HuH-7.5 (cell line): ENCODE measurements at places on chromosomes 4 and X.

- no peak for DNase-seq
These were observed 212.2 kb downstream of the DCTD start for GRCh38 chr4:182704948-182705347.

GRCh38 chr4:1557221-1557597, 126.9 kb downstream of the FAM53A start:
- DNase-seq = no peak

- no peak for DNase-seq
These were observed 130.3 kb downstream of the TBL1X start for GRCh38 chrX:9595174-9595573.

- DNase-seq = no peak
These were observed 96.9 kb upstream of the MID1IP1 start for GRCh38 chrX:38704146-38704882.

DNA sequence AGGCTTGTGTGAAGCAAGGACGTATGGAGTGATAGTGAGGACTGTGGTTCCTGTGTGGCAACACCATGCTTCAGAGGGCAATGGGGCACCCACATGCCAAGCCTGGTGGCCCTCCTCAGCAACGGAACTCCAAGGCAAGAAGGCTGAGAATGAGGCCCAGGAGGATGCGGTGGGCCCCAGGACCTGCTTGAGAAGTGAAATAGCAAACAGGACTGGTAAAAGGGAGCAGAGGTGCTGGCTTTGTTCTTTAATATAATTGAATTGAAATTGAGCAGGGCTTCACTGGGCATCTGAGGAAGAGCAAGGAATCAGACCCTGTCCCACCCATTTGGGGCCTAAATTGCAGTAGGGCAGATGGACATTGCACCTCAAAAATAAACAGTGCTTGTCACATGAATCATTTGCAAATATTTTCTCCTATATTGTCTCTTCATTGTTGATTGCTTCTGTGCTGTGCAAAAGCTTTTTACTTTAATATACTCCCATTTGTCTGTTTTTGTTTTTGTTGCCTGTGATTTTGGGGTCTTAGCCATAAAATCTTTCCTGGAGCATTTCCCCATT, 2.3 kb downstream of the TMEM187 start:
- no peak for DNase-seq

GRCh38 chr4:7387925-7388324, 46.8 kb downstream of the PSAPL1 start:
- no peak for DNase-seq

DNA sequence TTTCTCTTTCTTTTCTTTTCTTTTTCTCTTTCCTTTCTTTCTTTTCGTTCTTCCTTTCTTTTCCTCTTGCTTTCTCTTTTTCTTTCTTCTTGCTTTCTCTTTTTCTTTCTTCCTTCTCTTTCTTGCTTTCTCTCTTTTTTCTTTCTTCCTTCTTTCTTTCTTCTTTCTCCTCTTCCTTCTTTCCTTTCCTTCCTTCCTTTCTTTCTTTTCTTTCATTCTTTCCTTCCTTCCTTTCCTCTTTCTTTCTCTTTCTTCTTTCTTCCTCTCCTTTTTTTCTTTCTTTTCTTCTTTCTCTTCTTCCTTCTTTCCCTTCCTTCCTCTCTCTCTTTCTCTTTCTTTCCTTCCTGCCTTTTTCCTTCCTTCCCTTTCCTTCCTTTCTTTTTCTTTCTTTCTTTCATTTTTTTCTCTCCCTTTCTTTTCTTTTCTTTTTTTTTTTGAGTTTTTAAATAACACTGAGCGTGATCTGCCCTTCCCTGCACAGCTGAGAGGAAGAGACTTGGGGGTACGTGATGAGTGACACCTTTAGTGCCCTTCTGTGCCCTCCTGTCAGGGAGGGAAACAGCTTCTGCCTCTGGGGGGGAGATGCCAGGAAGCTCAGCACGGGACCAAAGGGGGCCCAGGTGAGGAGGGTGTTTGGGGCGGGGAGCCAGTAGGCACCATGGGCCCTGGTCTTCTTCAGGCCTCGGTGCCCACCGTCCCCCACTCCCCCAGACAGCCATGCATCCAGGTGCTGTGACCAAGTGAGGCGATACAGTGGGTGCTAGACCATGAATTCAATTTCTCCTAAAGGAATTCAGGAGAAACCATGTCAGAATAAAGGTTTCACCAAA, 36.6 kb upstream of the CDKN2AIP start:
- DNase-seq = no peak

DNA sequence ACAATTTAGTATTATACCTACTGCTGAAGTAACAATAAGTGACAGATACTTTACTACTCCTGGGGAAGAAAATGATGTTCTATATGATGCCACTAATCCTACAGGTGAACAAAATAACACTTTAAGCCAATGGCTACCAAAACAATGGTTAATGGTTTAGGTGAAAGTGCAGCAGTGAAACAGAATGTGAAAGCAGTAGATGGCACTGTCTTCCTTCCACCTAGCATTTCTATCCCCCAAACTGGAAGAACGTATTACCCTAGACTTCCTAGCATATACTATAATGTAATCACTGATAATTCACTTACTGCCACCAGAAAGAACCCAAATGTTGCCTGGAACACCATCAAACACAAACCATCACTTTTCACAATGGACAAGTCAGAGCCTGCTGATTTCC, 18.9 kb upstream of the CABS1 start:
- DNase-seq = no peak

- DNase-seq = no peak
These were observed 20.8 kb downstream of the IRF2 start for GRCh38 chr4:184453365-184454160.

DNA sequence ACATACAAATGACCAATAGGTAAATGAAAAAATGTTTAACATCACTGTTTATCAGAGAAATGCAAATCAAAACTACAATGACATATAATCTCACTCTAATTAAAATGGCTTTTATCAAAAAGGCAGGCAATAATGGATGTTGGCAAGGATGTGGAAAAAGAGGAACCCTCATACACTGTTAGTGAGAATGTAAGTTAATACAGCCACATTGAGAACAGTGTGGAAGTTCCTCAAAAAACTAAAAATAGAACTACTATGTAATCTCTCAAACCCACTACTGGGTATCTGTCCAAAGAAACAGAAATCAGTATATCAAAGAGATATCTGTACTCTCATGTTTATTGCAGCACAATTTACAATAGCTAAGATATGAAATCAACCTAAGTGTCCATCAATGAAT, 165.9 kb upstream of the HHIP start:
- no peak for DNase-seq

DNA sequence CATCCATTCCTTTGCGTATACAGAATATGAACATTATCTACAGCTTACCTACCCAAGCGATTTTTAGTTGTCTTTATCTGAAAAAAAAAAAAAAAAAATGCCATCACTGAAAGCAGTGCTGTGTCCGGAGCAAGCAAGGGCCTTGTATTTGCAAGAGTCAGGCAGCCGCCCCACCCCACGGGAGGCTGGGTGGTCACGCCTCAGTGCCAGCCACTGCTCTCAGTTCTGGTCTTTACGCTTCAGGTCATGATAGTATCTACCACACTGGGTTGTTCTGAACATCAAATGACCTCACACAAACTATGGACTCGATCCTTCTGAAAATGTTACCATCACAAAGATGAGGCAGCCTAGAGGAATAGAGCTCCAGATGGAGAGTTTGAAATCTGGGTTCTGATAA, 62.7 kb upstream of the HELT start:
- no peak for DNase-seq

DNA sequence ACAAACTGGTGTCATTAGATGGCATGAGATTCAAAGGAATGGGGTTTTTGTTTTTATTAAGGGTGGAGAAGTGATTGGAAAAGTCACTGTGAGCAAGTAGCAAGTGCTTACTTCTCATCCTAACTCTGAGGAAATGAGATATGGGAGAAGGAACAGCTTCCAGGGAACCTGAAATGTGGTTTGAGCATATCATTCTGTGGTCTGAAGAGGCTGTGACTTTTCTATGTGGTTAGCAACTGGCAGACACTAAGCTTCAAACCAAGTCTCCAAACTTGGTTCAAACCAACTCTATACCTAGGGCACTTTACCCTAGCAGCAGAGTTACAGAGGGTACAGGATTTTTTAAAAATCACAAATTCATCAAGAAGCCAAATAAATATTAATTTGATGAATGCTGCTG, 58.2 kb downstream of the DCLK2 start:
- DNase-seq = no peak

- DNase-seq = no peak
These were observed 142.5 kb downstream of the CXXC4 start for GRCh38 chr4:104352211-104352610.

GRCh38 chr4:117224256-117224655, 138.9 kb upstream of the TRAM1L1 start:
- no peak for DNase-seq

DNA sequence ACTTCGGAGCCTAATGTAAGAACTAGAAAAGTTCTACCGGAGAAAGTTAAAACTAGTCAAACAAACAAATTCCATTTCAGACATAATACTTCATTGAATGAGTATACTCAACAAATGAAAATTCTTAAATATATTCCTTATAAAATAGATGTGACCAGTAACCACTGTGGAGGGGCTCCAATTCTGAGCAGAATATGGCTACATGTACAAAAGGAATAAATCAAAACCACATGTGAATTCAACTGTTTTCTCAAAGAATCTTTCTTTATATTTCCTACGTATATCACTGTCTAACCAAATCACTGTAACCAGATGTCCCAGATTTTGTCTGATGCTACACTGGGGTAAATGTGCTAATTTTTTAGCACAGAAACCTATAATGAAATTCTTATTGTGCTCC, 49.0 kb downstream of the HTN1 start:
- no peak for DNase-seq

DNA sequence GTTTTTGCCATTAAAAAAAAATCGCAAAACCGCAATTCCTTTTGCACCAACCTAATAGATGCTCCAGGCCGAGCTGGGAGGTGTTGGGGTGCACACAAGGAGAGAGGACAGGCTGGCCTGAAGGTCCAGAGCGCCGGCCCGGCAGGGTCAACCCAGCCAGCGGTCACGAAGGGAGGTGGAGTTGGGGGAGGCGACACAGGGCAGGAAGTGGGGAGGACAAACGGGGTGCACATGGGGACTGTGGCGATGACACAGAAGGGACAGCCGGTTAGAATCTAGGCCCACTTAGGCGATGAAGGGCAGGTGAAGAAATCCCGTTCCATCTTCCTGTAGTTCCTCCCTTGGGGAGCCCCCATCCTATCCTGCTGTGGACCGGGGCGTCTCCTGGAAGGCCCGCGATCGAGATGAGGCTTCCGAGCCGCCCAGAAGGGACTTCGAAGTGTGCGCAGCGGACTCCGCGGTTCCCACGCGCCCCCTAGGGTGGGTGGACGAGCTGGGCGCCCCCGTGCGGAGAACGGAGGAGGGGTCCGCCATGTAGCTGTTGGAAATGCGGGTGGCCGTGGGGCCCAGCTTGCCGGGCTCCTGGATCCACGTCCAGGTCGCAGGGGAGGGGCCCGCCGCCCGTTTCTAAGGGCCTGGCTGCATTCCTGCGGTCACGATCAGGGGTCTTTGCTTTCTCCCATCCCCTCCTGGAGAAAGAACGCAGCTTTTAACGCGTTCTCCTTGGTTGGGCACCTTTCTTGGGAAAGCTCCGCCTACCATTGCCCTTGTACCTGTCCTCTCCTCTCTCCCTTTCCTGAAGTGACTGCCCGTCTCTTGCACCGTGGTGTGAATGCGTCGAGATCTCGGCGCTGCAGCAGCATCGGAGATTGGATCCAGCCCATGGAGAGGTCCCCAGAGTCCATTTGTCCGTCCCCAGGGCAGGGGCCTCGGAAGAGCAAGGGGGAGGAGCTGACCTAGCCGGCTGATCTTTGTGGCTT, 17.0 kb upstream of the HPF1 start:
- DNase-seq = no peak

DNA sequence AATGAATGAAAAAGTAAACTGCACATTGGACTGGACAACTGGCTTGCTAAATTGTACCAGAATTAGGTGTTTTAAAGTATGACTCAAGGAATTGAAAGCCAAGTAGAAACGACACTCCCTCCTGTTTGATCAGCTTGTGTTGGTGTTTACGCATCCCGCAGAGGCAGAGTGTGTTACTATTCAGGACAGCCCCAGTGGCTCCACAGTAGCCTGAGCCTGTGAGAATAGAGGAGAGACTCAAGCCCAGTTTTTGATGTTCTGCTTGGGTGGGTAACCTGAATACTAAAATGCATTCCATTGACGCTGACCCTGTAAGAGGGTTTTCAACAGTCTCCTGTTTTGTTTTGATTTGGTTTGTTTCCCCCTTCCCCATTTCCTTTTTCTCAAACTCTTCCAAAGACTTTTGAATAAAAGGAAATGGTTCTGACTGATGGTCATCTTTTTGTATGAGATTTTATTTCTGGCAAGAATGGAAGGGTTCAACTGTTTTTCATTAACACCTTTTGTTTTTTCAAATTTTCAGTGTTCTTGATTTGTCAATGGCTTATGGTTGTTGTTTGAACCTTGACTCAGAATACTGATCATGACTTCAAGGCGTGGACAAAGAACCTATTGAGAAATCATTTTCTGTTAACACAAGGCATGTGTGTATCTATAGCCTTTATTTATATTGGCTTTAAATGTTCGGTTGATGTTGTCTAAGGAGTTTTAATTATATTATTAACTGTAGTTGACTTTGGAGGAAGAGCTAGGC, 10.2 kb downstream of the ADGRL3 start:
- DNase-seq = peak; percentile 7
